SK-N-SH (cell line): ENCODE measurements at places on chromosomes 7 and 10.
A peak's percentile ranks its signal among the peaks of the same experiment; 100 is the strongest.

GRCh38 chr10:116597543-116597942, 6.8 kb downstream of the PNLIPRP1 start:
- no peak for DNase-seq

DNA sequence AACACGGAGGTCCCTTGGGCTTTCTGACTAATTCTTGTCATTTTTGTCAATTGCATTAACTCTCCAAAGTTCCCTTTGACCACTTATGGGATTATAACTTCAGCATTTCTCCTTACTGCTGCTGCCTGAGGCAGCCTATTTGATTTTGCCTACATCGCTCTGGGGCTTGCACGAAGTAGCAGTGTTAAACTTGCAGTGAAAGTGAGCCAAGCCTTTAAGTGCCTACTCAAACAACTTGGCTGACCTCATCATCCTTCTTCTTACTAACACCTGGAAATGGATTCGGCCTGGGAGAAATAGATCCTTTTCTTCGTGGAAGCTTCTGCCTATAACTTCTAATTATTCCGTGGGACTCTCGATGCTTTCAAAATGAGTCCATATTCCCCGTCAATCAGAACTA, 76.6 kb downstream of the DGKB start:
- no peak for DNase-seq

DNA sequence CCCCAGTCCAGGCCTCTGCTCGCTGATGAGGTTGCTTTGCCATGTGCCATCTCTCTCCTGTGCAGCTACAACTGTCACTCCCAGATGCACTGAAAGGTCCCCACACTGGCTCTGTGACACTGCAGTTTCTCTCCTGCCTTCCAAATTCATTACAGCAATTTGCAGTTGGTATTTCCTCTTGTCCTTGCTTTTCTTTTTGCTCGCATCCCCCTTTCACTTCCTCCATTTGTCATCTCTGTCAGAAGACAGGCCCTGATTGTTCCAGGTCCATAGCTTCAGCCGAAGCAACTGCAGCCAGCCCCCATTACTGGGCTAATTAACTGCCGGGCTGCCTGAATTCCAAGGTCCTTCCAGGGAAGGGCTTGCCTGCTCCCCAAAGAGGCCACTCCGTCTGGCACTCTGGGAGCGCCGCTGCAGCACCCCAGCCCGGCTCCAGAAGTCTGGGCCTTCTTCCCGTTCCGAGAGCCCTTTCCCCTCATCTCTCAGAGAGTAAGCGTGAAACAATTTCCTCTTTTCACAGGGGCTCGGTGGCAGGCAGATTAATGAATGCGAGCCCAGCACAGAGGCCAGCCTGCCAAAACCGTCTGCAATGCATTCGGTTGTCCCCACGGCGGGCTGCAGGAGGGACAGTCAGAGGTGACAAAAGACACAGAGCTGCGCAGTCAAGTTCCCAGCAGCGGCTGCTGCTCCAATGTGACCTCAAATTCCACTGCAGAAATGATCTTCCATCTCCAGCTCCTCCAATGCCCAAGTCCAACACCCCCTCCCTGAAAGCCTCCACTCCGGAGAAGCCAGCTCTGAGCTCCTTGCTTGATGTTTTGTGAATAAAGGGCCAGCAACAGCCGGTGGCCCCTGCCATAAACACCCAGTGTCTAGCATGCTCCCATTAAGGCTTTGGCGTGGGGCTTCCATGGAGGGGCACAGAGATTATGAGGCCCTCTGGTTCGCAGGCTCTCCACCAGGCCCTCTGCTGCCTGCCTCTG, 279.4 kb upstream of the HABP2 start:
- no peak for DNase-seq

DNA sequence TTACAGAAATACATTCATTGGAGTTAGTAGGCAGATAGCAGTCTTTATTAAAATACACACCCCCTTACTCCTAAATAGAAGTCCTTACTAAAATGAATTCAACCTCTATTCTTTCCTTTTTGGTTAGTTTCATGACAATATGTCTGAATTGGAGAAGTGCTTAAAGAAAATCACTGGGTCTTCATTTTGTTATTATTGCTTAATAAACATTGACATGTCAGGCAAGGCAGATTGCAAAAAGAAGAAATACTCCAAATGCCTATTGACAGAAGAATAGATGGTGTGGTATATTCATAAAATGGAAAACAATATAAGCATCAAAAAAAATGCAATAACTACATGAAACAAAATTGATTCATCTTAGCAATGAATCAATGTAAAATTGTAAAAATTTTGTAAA, 135.5 kb downstream of the TMEM26 start:
- DNase-seq = no peak

DNA sequence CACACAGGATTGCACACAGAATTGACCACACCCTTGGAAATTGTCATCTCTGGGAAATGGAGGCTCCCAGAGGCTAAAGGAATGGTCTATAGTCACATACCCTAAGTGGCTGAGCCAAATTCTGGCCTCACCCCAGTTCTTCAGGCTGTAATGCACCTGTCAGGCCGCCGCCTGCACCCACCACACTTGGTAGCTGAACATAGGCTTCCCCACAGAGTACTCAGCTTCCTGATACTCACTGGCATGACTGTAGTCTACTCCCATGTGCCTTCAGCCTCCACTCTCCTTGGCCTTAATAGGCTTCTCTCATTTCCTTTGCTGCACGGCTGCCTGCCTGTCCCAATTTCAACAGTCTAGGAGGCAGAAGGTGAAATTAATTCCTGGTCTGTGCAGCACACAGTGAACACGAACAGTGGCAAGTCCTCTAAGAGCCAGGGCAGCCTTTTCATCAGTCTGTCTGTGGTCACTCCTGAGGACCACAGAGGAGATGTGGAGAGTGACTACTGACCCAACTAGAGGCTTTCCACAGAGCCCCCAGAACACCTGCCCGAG, 42.5 kb downstream of the NUDCD3 start:
- no peak for DNase-seq

GRCh38 chr7:13115157-13115772, 427.8 kb downstream of the ARL4A start:
- no peak for DNase-seq

- DNase-seq = no peak
Measured at GRCh38 chr10:26721561-26721960, 24.1 kb downstream of the PDSS1 start.

- no peak for DNase-seq
Measured at GRCh38 chr10:72257051-72257892, 16.5 kb upstream of the DDIT4 start.

GRCh38 chr10:24872790-24873182, 79.6 kb downstream of the PRTFDC1 start:
- DNase-seq = no peak

DNA sequence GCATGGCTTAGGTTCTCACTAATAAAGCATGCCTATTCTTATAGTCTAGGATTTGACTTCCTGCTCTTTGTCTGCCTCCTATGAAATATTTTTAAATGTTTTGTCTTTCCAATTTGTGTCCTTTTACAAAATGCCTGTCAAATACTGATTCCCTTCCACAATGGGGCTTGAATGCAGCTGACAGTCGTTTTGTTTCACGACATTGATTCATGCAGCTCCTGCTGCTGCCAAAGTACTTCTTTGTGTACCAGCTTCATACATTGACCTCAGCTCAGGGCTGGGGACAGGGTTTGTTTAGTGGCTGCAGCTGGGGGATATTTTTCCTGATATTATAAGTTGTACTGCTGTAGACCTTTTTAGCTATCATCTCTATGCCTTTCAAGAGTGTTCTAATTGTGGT, 371.9 kb upstream of the CHRM2 start:
- no peak for DNase-seq

DNA sequence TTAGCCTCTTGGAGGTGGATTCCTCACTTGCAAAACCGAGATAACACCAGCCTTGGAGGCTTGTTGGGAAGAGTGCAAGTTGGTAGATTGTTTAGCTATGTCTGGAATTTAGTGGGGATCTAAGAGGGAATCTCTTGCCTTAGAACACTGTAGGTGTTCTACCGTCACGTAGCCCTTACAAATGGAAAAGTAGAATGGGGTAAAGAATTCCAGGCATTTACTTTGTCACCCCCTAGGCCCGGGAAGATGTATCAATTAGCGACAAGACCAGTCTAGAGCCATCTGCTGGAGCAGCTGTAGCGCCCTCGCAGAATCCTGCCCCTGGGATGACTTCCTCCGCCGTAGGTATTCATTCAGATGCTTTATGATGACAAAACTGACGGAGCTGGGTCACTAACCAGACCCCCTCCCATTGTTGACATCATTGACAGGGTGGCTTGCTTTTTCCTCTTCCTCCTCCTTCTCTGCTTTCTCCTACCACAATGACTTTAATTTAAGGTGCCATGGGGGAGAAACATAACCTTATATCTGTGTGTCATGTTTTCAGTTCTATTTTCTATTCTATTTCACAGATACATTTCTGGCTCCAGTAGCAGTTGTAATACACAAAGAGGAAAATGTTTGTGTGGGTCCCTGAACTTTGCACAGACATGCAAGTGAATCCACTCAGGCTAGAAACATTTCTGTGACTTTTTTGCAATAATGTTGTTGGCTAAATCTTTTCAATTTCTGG, 262.6 kb upstream of the LYZL1 start:
- no peak for DNase-seq

- peak; percentile 89 for DNase-seq
Measured at GRCh38 chr10:70562036-70562755, 40.3 kb downstream of the PRF1 start.

DNA sequence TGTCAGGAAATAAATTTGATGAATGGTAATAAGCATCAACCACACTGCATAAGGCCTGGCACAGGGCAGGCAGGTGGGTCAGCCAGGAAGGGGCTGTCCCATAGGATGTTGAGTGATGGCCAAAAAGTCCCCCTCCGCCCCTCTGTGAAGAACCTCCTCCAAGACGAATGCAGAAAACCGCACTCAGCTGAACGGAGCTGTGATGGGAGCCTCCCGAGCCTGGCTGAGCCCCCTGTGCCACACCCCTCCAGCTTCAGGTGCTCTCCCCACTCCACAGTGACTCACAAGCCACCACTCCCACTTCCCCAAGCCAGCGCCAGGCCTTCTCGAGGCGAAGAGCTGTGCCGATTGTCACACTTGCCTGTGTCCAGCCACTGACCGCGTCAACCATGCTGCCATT, 184.2 kb downstream of the MAD1L1 start:
- DNase-seq = no peak

GRCh38 chr7:39269034-39269433, 291.3 kb downstream of the POU6F2 start:
- no peak for DNase-seq

- no peak for DNase-seq
Measured at GRCh38 chr10:1212571-1213141, 156.5 kb downstream of the WDR37 start.

GRCh38 chr10:85602306-85602705, 764.3 kb downstream of the GRID1 start:
- no peak for DNase-seq

DNA sequence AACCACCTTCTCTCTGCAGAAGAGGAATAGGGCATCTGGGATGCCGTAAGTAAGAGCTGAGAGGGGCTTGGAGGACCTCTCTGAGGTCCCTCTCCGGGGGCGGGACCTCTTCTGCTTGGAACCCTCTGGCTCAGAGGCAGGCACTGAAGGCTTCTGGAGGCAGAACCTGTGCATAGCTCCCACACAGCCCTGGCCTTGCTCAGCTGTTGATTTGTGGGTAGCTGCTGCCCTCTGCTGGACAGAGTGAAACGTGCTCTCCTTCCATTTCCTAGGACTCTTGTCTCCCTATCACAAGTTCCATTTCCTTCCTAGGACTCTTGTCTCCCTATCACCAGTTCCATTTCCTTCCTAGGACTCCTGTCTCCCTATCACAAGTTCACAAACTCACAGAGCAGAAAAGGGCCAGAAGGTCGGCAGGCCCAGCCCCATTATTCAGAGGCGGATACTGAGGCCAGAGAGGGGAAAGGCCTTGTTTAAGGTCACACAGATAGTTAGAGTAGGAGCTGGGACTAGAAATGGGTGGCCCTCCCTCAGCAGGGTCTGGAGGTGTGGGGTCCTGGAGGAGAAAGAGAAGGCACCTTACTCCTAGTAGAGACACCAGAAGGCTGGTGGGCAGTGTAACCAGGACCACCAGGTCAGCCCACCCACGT, 30.3 kb upstream of the GARS1 start:
- DNase-seq = peak; percentile 85

- no peak for DNase-seq
Measured at GRCh38 chr7:4234886-4235285, 447.2 kb upstream of the FOXK1 start.

DNA sequence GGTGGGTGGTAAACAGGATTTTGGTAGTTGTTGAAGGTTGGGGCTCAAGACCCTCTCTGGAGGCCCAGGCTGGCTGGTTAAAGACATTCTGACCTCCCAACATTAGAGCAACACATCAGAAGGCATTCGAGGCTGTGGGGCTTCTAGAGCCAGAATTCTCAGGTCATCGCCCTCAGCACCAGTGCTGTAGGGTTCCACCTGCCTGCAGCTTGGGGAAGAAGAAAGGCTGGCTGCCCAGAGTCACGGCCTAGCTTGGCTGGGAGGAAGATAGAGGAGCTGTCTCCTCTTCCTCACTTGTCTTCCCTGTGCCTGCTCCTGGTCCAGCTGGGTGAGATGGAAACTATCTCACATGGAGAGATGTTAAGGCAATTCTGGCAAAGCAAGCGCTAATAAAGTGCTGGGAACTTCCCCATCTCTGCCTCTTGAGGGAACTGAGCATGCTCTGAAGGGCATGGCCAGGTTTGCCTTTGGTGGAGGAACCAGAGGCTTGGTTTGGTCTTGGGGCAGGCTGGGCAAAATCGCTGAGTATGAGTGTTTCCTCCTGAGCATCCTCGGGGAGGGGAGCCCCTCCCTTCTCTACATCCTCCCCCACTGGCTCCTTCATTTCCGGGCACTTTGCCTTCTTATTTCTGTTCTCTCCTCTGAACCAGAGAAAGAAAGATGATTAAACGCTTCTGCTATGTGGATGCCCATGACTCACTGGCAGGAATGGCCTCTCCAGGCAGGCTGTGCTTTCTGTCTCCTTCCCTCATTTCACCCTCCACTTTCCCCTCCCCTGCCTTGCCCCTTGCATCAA, 509.0 kb upstream of the PODXL start:
- DNase-seq = peak; percentile 41

- DNase-seq = no peak
Measured at GRCh38 chr7:20301311-20301939, 29.3 kb upstream of the ITGB8 start.

DNA sequence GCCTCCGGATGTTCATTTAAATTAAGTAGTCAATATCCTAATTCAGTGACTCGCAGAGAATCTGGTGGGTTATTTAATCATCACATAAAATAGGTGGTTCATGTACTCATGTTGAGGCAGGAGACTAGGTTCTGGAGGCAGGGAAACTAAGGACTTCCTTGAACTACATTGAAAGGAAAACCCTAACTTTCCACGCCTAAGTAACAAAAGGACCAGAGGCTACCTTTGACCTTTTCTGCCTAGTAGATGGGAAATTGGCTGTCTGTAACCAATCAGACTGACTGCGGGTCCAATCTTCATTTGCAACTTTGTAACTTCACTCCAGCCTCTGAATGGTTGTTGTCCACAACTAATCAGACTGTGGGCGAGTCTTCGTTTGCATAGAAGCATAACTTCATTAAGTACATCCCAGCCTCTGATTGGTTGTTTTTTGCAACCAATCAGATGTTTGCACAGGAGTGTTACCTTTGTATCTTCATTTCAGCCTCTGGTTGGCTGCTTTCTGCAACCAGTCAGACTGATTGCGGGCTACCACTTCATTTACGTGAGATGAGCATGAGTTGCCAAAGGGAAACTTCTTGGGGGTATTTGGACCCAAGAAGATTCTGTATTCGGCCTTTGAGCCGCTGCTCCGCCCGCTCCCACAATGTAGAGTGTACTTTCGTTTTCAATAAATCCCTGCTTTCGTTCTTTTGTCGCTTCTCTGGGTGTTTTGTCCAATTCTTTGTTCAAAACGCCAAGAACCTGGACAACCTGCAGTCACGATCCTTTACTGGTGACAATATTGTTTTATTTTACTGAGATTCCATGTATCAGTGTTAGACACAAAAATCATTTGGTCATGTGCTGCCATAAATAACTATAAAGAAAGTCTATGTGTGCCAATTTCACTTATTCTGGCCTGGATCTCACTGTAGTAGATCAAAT, 1.7 kb upstream of the ST7 start:
- DNase-seq = no peak
